ENCODE measurements at places on chromosomes 11 and 22. TPM values are rescaled to one million over a fixed set of nuclear protein-coding genes. Genes with fewer than 3 reads are reported as not detected.

IL10RA gene
- not detected for total RNA-seq

NXF1 gene
- 6.3 TPM for total RNA-seq

KRTAP5-11 gene
- not detected for total RNA-seq

BCO2 gene
- 8.1 TPM for total RNA-seq

KRTAP5-3 gene
- not detected for total RNA-seq

TIGD3 gene
- total RNA-seq: 1.5 TPM

ZFTA gene
- total RNA-seq: 21.5 TPM

DNA sequence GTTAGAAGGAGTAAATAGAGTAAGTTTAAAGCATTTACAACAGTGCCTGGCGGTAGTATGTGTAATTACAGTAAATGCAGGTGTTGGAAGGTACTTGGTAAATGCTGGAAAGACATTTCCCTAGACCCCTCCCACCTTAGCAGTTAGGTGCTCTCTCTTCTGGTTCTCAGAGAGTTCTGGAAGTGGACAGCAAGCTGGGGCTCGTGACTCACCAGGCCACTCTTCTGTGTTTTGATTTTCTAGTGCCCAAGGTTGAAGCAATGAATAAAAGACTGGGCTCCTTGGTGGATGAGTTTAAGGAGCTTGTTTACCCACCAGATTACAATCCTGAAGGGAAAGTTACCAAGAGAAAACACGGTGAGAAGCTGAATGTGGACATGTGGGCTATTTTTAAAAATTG lies 27.6 kb downstream of the SNU13 start:
- no peak for DNase-seq

DNA sequence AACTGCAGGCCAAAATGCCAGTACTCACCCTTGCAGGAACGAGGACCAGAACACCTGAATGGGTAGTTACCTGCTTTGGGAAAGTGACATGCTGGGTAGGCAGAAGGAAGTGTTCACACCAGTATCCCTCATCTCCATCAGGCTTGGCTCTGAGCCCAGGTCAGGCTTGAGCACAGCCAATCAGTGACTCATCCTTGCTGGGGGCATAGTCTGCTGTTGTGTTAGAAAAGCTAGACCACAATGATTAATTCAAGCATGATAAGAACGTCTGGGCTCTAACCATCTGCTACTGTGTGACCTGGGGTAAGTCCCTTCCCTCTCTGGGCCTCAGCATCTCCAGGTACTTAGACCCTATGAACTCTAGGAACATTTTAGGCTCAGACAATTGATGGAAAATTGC lies 450.4 kb downstream of the MIAT start:
- peak; percentile 96 for DNase-seq

DNA sequence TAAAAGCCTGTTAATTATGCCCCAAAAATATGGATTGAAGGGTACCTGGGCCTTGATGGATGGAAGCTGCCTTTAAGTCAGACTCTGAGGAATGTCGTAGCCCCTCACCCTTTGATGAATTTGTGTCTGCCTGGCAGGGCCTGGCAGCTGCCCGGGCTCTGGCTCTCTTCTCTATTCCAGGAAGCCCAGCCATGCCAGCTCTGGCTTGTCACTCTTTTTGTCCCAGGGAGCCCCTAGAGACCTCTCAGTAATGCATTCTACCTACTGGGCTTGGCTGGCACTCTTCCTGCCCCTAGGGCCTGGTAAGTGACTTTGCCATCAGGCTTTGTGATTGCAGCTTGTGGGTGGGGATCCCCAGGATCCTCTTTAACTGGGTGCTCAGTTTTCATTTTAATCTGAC lies 103.8 kb downstream of the GRIK4 start:
- no peak for DNase-seq

- no peak for DNase-seq
Measured at GRCh38 chr22:40635043-40635939, 1.2 kb downstream of the MRTFA start.

DNA sequence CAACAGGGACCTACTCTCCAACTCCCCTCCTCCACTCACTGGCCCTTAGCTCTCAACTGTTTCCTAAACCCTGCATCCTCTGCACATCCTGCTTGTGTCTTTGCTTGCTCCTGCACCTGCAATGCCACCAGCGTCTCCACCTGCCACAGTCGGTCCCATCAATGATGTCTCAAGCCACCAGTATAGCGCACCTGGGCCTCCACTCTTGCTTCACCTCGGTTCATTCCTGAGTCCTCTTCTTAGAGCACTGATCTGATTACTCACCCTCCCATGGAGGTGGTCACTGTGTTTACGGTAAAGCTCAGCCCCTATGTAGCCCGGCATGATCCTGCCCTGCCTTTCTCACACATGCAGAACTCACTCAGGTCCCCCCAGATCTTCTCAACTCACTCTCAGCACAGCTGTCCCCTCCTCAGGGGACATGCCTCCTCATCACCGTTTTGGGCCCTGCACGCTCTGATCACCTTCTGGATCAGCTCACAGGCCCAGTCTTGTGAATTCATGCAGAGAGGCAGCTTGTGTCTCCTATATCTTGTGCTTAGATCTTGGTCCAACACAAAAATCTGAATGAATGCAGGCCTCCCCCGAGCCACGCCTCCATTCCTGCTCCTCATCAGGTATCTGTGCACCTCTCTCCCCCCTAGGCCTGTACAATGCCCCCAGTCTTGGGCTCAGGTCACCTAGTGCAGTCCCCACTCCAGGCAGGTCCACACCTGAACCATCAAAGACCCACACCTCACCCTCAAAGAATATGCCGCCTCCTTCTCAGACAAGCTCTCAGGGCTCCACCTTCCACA lies 31.4 kb downstream of the TRIM29 start:
- DNase-seq: no peak

Measured in Caki2 (cell line).